ENCODE measurements at places on chromosomes 4 and X.

DNA sequence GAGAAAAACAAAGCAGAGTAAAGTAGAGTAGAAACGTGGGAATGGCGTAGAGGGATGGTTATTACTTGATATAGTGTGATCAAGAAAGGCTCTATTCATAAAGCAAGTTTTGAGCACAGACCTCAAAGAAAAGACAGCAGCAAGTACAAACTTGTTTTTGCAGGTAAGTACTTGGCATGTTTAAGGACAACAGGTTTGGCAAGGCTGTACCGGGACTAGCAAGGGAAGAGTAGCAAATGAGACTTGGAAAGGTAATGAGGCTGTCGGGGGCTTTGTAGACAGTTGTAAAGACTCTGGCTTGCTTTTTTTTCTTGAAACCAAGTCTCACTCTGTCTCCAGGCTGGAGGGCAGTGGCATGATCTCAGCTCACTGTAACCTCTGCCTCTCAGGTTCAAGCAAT, 40.9 kb downstream of the NEK1 start:
- DNase-seq, result no peak

DNA sequence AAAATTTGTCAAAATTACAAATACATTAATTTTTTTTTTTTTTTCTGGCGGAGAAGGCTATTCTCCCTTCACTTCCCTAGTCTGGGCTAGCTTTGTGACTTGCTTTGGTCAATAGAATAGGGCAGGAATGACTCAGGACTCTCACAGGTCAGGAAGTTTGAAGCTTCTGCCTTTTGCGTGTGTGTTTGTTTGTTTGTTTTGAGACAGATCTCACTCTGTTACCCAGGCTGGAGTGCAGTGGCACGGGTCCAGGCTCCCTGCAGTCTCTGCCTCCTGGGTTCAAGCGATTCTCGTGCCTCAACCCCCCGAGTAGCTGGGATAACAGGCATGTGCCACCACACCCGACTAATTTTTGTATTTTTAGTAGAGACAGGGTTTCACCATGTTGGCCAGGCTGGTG, 55.9 kb upstream of the USP9X start:
- DNase-seq, result no peak

DNA sequence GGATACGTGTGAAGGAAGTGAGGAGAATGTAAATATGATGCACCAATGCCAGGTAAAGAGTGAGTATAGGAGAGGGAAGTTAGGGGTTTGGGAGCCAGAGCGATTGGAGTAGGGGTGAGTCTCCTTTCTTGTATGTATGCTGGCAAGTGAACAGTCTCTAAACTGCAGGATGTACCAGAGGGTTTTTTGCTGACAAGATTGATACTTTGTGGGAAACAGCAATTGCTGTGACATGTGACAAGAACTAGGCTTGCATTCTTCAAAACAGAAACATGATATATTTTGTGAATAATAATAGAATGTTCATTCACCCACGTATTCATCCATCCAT, 706 bp downstream of the CHIC1 start:
- DNase-seq, result no peak

GRCh38 chr4:47899639-47900038, 14.7 kb downstream of the NFXL1 start:
- no peak for DNase-seq

DNA sequence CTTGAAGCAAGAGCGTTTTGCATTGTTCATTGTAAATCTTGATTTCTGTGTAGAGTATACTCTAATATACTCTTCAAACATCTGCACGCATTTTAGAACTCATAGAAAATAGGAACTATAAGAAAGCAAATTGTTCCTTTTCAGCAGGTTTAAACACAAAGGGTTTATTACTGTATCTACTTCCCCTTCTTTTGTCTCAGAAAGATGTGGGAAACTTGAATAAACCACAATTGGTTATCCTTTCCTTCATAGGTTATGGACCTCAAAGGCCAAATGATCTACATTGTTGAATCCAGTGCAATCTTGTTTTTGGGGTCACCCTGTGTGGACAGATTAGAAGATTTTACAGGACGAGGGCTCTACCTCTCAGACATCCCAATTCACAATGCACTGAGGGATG, 46.0 kb upstream of the GUCY1B1 start:
- DNase-seq, result no peak

GRCh38 chr4:69095301-69095731, 958 bp upstream of the UGT2B7 start:
- DNase-seq, result no peak

- no peak for DNase-seq
These were observed 91.9 kb downstream of the SEL1L3 start for GRCh38 chr4:25770847-25771246.

GRCh38 chr4:119663160-119663788, 34.7 kb upstream of the PDE5A start:
- DNase-seq, result no peak

DNA sequence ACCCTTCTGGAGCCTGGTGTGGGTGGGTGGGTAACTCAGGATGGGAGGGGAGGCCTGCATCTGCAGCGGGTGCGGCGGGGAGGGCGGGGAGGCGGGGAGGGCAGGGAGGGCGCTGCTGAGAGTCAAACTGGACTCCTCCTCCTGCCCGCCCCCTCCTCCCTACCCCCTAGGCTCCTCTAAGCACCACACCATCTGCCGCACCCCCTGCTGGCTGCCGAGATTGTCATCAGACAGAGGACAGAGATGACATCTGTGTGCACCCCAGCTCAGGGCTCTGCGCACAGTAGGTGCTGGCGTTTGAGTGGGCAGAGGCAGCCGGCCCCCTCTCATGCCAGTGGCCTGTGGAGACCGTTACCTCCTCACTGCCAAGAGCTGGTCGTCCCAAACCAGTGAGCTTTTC, 10.6 kb upstream of the HMX1 start:
- no peak for DNase-seq

All from caudate nucleus (tissue), 63 donors.